A172 (cell line): ENCODE measurements at places on chromosomes 16 and 17. TPM values are rescaled to one million over a fixed set of nuclear protein-coding genes. Genes with fewer than 3 reads are reported as not detected.

- no peak for DNase-seq
Measured at GRCh38 chr16:88322500-88322970, 60.2 kb upstream of the ZNF469 start.

DNA sequence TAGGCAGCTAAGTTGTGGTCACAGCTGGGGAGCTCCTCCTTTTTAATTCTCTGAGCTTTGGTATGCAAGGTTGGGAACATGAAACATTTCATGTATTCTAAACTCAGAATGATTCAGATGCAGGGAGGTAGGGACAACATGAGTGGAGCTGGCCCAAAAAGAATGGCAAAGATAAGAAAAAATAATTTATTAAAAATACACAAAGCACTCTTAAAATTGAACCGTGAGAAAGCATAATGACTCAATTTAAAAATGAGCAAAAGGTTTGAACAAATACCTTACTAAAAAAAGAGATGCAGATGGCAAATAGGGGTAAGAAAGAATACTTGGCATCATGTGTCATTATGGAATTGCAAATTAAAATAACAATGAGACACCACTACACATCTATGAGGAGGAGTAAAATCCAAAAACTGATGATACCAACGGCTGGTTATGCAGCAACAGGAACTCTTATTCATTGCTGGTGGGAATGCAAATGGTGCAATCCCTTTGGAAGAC lies 175.6 kb upstream of the IRX3 start:
- DNase-seq, result no peak

ITGA3 gene
- 839 and 951 TPM in 2 replicates for total RNA-seq

DNA sequence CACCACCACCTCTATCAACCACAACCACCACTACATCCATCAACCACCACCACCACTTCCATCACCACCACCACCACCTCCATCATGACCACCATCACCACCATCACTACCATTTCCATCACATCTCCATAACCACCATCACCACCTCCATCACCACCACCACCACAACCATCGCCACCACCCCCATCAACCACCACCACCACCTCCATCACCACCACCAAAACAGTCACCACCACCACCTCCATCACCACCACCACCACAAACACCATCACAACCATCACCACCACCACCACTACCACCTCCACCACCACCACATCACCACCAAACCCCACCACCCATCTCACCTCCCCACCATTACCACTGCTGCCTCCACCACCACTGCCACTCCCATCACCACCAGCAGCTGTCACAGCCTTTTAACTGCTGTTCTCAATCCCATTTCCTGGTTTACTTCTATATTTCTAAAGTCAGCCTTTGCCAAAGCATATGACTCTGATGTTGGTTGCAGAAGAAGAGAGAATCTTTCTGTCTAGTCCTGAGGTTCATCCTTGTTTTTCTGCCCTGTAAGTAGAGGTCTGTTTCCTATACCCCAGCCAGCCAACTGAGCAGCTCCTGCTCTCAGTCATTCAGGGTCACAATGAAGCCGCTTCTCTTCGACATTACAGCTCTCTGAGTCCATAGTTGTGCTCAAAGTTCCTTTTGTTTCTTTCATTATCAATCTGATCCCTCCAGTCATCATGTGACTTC lies 14.0 kb downstream of the MARCHF10 start:
- no peak for DNase-seq

DNA sequence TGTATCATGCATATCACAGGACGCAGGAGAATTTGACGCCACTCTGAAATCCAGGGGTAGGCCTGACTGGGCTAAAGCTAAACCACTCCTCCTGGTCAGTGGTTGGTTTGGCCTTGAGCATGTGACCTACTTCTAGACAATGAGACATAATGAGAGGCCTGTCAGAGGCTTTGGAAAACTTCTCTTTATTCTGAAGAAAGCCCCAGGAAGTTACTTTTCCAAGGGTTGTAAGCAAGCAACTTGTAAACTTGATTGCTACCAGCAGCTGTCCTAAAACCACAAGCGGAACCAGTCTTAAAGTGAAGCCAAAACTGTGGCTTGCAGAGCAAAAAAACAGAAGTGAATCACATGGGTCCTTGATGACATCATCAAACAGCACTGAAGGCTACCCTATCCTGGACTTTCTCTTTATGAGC lies 138.2 kb upstream of the COX10 start:
- DNase-seq, result no peak

FA2H gene
- total RNA-seq, result 0.03 TPM in 1 of 2 replicates, not detected in the other

DNA sequence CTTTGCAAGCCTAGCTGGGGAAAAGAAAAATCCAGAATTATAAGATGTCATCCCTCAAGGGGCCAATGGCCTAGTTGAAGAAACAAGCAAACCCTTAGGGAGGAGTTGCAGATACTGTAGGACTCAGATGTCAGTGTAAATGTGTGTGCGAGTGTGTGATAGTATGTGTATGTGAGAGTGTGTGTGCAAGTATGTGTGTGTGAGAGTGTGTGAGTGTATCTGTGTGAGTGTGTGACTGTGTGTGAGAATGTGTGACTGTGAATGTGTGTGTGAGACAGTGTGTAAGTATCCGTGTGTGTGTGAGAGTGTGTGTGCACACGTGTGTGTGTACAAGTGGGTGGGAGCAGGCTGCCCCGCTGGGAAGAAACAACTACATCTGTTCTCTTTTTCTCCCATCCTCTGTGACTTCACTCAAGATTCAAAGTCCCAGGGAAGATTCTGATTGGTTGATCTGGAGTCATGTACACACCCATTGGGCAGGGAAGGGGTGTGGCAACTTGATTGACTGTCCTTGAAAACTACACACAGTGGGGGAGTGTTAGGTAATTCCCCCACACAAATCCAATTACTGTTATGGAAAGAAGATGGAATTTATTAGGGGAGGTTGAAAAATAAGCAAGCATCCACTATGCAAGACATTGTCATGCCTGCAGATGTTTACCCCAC lies 40.7 kb downstream of the IRX3 start:
- DNase-seq, result no peak

DNA sequence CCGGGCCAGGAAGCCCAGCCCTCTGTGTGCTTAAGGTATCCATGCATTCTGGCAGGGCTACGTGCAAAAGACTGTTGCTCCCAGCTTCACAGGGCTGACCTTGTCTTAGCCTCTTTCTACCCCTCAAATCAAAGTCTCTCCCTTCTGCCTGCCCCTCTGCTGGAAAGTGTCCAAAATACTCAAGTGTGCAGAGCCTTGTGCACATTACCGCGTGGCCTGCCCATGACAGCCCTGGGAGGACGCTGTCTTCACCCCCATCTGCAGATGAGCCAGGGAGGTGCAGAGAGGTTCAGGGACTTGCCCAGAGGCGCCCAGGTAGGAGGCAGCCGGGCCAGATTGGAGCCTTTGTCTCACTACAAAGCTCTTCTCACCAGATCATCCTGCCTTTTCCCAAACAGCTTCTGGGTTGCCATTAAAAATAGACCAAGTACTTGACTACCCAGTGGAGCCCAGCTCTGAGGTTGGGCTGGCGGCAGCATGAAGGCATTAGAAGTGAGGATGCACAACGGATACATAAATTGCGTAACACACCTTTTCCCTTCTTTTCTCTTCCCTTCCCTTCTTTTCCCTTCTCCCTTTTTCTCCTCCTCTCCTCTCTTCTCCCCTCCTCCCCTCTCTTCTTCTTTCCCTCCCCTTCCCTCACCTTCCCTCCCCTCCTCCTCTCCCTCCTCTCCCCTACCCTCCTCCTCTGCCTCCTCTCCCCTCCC lies 3.5 kb downstream of the CACNG4 start:
- DNase-seq, result no peak

- DNase-seq, result no peak
Measured at GRCh38 chr16:63998-64913, 8.2 kb downstream of the RHBDF1 start.

DNA sequence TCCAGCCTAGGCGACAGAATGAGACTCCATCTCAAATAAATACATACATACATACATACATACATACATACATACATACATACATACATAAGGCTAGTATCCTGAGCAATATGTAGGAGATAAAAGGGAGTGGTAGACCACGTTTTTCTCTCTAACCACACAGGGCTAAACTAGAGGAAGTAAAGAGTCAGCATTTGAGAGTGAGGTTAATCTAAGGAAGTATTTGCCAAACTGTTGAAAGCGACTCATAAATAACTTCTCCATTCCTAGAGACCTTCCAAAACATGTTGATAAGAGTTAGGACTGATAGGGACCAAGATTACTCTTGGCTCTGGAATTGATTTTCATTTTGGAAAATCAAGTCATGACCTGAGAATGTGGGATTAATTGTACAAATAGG lies 68.9 kb downstream of the NEUROD2 start:
- no peak for DNase-seq

TBC1D3 gene
- not detected in 2 replicates for total RNA-seq

DNA sequence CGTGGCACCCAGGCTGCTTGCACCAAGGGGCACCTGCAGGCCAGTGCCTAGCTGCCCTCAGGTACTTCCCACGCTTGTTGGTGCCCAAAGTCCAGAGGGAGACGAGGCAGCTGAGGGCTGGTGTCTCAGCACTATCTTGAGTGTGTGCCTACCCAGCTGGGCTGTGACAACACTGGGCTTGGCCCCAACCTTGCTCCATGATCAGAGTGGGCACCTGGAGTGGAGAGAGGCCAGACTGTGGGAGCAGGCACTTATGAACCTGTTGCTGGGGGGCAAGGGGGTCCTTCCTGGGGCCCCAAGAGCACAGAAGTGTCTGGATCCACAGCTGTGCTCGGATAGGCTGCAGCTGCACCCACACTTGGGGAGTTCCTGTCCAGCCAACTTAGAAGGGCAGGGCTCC lies 314.7 kb downstream of the KCNJ2 start:
- no peak for DNase-seq
